Panc1 (cell line): ENCODE measurements at places on chromosomes 11 and 22. TPM values are rescaled to one million over a fixed set of nuclear protein-coding genes. Genes with fewer than 3 reads are reported as not detected.
A peak's percentile ranks its signal among the peaks of the same experiment; 100 is the strongest.

GRCh38 chr11:86869531-86869930 lies 69.2 kb downstream of the PRSS23 start:
- DNase-seq = no peak

- no peak for DNase-seq
These were observed 85.9 kb downstream of the WNT7B start for GRCh38 chr22:45891021-45891421.

OR10A2 gene
- not detected for total RNA-seq

DNA sequence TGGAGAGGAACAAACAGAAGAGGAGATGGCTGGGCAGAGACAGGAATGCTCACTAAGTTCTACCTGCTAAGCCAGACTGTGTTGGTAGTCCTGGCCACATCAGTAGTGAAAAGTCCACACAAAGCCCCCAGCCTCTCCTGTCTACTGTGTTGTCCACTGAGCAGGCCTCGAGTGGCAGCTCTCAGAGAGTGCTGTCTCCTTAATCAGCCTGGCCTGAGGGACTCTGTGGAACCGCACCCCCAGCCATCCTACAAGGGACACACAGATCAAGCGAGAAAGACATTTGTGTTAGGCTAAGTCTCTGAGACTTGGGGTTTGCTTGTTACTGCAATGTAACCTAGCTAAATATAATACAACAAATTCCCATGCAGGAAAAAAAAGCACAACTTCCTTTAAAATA lies 71.0 kb downstream of the PACSIN2 start:
- no peak for DNase-seq

DNA sequence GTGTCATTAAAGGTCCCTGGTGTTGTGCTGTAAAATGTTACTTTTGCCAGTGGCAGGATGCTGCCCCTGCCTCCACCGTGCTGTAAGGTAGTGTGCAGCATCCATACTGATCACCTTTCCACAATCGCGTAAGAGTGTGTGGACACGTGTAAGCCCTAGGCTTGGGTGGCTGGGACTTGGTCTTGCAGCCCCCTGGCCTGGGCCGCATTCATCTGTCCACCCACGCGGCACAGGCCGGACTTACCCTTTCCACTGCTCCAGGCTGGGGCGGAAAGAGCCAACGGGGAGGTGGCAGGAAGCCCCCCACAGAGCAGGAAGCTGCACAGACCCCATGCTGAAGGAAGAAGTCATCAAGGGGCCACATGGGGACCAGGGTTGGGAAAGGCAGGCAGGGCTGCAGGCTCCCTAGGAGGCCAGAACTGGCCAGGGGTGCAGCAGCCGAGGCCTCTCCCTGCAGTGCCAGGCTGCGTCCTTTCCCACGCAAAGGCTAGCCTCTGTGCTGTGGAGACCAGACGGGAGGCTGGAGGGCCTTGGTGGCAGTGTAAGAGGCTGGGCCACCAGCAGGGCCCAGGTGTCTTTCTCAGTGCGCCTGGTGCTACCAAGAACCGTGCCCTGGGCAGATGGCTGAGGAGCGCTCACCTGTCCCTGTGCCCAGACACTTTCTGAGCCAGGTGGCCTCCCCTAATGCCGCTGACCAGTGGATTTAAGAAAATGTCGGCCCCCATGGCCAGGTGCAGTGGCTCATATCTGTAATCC lies 11.7 kb upstream of the TMEM191C start:
- DNase-seq = no peak

HYOU1 gene
- total RNA-seq = 268 TPM

DNA sequence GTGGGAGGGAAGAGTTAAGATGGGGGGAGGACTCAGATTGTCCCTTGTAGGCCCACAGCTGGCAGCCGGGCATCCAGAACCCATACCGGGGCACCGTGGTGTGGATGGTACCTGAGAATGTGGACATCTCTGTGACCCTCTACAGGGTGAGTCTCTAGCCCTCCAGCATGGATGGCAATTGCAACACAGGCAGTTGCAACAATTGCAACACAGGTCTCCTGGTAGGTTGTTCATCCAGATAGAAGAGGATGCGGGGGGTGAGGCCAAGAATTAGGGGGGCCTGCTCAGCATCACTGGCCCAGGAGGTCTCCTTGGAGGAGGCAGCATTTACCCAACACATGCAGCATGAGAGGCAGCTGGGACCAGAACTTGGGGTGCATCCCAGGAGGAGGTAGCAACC lies 3.4 kb downstream of the EHBP1L1 start:
- no peak for DNase-seq

DNA sequence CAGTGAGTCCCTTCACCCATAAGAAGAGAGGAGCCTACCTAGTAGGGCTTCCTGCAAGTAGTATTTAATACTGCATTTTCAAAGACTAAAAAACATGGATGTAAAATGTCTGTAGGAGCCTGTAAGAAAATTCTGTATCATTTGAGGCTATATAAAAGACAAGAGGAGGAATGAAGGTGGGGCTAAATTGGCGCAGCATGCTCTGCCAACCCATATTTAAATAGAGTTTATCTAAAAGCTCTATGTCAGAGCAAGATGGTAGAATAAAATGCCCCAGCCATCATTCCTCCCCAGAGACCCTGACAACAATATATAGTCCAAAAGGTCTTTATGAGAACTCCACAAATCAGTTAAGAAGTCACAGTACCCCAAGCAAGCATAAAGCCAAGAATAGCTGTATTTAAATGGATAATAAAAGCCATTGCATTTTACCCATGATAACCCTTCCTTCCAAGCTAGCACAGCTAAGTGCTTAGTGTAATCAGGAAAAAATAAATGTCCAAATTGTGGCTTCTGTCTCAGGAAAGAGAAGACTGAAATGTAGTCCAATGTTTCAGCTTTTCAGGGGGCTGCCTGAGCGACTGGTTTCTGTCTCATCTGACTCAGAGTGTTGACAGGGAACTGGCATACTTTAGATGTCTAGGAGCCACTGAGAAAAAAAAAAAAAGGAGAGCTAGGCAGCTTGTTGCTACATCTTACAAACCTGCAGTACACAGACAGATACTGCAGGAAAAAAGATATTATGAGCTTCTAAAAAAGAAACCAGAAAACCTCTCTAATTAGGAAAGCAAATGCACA lies 258.6 kb downstream of the METTL15 start:
- no peak for DNase-seq

DNA sequence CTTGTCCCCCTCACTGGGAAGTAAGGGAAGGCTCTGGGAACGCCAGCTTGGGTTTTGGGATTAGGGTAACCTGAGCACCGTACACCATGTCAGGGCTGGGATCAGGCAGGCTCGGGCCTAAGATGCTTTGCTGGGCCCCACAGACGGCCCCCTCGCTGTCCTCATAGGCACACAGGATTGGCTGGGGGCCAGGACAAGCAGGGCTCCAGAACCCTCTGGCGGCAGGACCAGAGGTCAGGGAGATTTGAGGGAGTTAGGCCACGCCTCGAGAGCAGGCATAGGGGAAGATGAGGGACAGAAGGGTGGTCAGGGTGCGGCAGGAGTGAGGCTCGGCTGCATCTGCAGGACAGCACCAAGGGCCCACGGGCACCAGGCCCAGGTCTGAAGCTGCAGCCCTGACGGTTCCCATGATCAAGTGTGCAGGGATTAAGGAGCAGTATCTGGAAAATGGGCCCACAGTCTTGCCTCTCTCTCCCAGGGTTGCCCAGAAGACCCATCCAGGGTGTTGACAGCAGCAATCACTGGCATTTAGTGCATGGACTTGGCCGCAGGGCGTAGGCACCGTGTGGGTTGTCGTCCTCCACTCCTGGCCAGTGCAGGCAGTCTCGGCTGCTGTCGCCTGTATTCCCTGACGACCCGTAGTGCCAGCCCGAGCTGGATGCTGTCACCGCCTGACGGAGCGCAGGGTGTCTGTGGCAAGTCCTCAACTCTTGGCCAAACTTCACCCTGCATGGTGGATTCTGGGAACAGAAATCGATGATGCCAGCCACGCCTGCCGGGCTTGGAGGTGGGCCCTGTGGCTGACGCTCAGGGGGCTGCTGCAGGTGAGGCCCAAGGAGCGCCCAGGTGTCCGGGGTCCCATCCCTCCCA lies 15.7 kb upstream of the GNB1L start:
- DNase-seq = no peak

SYT7 gene
- total RNA-seq = 2.5 TPM

ADM gene
- total RNA-seq = 263 TPM

- DNase-seq = peak; percentile 41
These were observed 1.7 kb downstream of the HPX start for GRCh38 chr11:6438979-6439571.

DNA sequence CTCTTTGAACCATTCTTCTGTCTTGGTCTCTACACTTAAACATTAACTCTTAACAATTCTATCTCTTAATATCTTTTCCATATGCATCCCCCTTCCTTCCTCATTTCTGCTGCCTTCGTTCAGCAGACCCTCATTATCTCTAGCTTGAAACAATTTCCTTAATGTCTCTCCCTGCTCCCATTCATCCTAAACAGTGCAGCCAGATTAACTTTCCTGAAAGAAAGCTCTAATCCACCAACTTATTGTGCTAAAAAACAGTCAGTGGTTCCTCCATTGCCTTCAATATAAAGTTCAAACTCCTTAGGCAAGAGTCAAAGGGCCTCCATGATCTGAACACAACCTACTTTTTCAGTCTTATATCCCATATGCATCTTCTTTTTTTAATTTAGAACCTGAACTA lies 42.5 kb downstream of the SOX6 start:
- DNase-seq = no peak

DNAJB7 gene
- not detected for total RNA-seq

MYRF gene
- total RNA-seq = 2.8 TPM

DNA sequence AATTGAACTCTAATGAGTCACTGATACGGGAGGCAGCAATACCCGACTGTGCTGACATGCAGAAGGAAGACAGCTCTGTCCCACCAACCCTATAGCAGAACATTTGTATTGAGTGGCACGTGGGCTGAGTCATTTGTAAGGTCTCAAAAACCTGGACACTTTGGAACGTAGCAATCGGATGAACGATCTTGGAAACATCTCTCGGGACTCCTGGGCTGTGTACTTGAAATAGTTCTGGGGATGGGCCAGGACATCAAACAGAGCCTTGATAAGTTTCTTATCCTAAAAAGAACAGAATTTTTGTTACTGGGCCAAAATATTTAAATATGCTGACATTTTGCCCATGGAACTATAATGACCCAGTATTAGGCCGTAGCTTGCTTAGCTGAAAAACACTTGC lies 17.1 kb upstream of the NRIP3 start:
- no peak for DNase-seq

GRCh38 chr22:29382580-29383302 lies 5.6 kb downstream of the AP1B1 start:
- no peak for DNase-seq

- DNase-seq = no peak
These were observed 6.0 kb downstream of the NEAT1 start for GRCh38 chr11:65428578-65429067.

DNA sequence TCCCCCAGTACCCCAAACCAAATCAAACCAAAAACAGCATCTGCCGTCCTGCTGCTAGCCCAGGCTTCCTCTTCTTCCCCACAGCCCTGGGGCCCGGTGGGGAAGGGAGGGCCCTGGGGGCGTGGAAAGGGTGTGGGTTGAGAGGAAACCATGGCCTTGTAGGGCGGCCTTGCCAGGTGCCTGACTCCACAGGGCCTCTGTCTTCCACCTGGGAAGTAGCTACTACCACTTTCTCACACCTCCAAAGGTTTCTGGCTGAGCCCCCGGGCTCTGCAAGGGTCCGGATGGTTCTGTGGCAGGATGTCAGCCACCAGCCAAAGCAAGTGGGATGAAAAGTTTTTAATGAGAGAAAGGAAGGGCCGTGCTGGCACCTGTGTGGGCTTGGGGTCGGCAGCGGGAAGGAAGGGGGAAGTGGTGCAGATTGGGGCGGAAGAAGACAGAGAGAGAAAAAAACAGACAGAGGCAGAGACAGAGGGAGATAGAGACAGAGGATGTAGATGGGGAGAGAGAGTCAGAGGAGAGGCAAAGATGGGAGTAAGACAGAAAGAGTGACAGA lies 10.5 kb downstream of the TPST2 start:
- DNase-seq = no peak

MAJIN gene
- not detected for total RNA-seq

DNA sequence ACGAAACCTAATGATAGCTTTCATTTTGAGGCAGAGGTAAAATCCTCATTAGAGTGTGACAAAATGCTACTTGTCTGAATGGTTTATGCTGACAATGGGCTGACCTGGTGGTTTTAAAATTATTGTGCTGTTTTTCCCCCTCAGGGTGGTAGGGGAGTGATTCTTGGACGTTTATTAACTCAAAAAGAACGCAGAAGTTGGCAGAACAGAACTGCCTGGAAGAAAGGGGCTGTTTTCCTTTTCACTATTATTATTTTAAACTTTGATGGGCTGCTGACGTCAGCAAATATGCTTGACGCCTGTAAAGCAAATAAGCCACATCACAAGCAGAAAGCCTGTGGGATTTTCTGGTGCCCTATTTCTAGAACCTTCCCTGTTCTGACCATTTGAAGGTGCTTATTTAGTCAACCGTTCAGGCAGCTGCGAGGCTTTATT lies 4.0 kb downstream of the RASSF10 start:
- no peak for DNase-seq

DNA sequence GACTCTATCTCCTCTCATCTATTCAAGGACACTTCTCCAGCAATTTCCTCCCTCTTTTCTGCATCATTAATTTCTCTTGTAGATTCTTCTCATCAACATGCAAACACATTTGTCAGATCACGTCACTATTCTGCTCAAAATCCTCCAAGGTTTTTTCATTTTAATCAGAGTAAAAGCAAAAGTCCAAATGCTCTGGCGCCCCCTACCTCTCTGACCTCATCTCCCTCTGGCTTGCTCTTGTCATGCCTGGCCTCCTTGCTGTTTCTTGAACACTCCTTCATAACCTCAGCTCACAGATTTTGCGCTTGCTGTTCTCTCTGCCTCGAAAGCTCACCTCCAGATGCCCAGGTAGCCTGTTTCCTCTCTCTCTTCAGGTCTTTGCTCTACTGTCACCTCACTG lies 22.4 kb downstream of the RTCB start:
- no peak for DNase-seq

DNA sequence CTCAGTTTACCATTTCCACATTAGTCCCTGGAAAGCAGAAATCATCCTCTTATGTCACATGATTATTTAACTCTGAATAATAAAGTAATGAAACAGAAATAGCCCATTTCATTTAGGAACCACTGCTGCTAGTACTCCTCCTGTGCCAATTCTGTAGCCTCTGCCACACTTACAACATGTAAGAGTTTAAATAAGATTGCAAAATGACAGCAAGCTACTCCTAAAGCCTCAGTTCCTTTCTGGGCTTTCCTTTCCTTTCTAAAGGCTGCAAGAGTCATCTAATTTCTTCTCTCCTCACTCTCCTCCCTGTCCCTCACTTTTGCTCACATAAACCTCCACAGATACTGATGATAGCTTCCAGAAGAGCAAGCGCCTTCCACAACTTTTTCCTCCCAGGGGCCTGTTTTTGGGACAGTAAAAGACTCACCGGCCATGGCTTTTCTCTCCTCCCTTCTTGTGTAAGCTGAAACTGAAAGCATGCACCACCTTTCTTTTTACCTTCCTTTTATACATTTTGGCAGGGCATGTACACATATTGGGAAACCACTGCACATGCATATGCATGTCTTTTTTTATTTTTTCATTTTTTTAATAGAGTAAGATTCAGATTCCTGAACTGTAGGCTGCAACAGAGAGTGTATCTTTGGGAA lies 38.5 kb downstream of the CARD18 start:
- DNase-seq = no peak

ANGPTL5 gene
- not detected for total RNA-seq

- no peak for DNase-seq
These were observed 685.8 kb upstream of the API5 start for GRCh38 chr11:42625757-42626665.

- DNase-seq = no peak
These were observed 22.5 kb downstream of the IFITM10 start for GRCh38 chr11:1727861-1728260.

MPPED2 gene
- not detected for total RNA-seq

GRCh38 chr11:15602785-15603567 lies 488.3 kb downstream of the INSC start:
- no peak for DNase-seq

AQP11 gene
- total RNA-seq = 2.3 TPM

SNX32 gene
- not detected for total RNA-seq
